ENCODE measurements at places on chromosomes 6 and 20. TPM values are rescaled to one million over a fixed set of nuclear protein-coding genes. Genes with fewer than 3 reads are reported as not detected.

The RIPOR2 gene
- total RNA-seq = 4.8 TPM

The METTL24 gene
- total RNA-seq = 8.4 TPM

The GRM1 gene
- 0.54 TPM for total RNA-seq

The C2 gene
- 1.9 TPM for total RNA-seq

The DEFB124 gene
- total RNA-seq = not detected

The ELOVL4 gene
- total RNA-seq = 6.9 TPM

The CENPW gene
- total RNA-seq = 8.5 TPM

The BPIFB1 gene
- total RNA-seq = not detected

The PI16 gene
- not detected for total RNA-seq

The DEF6 gene
- total RNA-seq = 3.0 TPM

All from cardiac muscle cell (in vitro differentiated cells and primary cell).